Heart right ventricle (tissue), 16 donors: ENCODE measurements at places on chromosomes 12 and 14. TPM values are rescaled to one million over a fixed set of nuclear protein-coding genes. Genes with fewer than 3 reads are reported as not detected.

Gene ZNF891
- total RNA-seq = 0.96 TPM

Gene P2RX2
- not detected for total RNA-seq

Gene GALNT6
- total RNA-seq = 0.23 TPM

DNA sequence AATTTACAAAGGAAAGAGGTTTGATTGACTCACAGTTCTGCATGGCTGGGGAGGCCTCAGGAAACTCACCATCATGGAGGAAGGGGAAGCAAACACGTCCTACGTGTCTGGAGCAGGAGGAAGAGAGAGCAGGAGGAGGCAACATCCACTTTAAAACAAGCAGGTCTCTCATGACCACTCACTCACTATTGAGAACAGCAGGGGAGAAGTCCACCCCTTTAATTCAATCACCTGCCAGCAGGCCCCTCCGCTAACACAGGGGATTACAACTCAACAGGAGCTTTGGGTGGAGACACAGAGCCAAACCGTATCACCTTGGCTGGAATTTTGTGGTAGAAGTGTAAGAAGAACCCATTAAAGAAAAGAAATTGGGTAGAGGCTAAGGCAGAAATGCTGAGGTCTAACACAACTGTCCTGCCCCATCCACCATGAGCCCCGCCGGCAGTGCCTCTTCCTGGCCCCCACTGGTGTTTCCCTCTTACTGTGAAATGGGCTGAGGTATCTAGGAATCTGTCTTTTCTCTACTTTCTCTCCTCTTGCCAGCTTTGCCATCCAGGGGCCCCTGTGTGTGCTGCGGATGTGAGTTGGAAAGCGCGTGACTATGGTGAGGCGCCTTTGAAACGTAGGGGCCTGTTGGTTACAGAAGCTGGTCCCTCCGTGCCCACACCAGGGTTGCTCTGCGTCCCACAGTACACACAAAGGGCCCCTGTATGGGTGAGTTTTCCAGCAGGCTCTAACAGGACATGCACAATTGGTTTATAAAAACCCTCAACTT, 108.0 kb upstream of the TMEM132D start:
- DNase-seq = no peak

DNA sequence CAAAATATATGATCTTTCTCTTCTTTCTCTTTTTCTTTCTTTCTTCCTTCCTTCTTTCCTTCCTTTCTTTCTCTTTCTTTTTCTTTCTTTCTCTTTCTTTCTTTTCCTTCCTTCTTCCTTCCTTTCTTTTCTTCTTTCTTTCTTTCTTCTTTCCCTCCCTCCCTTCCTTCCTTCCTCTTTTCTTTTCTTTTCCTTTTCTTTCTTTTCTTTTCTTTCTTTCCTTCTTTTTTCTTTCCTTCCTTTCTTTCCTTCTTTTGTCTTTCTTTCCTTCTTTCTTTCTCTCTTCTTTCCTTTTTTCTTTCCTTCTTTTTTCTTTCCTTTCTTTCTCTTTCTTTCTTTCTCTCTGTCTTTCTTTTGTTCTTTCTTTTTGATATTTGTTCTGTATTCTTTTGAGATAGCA, 1356.0 kb upstream of the SEL1L start:
- no peak for DNase-seq
